ENCODE measurements at places on chromosomes 3 and 15. TPM values are rescaled to one million over a fixed set of nuclear protein-coding genes. Genes with fewer than 3 reads are reported as not detected.

PROK2 gene
- polyA plus RNA-seq: 0.11 TPM

CCDC54 gene
- 2.8 TPM for polyA plus RNA-seq

DNA sequence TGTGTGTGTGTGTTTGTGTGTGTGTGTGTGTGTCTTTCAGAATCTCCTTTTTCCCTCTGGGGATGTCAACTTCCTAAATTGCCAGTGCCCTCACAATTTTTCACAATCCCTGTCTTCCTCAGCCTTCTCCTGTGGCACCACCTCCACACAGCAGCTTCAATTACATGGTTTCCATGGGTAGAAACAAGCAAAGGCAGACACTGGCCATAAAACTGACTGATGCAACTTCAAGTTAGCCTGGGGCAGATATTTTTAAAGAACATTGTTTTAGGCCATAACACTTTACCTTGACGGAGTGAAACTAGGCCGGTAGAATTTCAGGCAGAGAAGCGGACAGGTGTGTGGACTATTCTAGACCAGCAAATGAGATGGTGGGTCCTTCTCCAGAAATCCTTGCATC is 405.8 kb upstream of the SUCLG2 start:
- no peak for DNase-seq

DNA sequence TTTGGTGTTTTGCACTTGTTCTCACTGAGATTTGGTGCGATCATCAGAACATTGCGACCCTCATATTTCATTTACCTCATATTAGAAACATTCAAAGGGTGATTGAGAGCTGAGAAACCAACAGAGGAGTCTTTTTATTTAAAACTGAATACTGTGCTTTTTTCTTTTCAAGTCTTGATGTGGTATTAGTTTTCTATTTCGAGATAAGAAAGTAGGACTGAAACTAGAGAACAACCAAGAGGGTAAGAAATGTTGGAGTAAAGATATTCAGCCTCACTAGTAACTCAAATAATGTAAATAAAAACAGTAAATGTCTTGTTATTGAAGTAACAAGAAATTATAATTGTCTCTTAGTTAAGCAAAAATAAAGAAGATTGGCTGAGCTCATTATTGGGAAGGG is 26.5 kb downstream of the EFHB start:
- no peak for DNase-seq

- DNase-seq: no peak
These were observed 99.7 kb downstream of the LRIG1 start for GRCh38 chr3:66401157-66401550.

GRCh38 chr3:67661089-67661488 is 6.7 kb upstream of the SUCLG2 start:
- DNase-seq: peak; percentile 35

LMCD1 gene
- polyA plus RNA-seq: 253 TPM

GRCh38 chr3:144181062-144181461 is 209.4 kb downstream of the DIPK2A start:
- no peak for DNase-seq

DNA sequence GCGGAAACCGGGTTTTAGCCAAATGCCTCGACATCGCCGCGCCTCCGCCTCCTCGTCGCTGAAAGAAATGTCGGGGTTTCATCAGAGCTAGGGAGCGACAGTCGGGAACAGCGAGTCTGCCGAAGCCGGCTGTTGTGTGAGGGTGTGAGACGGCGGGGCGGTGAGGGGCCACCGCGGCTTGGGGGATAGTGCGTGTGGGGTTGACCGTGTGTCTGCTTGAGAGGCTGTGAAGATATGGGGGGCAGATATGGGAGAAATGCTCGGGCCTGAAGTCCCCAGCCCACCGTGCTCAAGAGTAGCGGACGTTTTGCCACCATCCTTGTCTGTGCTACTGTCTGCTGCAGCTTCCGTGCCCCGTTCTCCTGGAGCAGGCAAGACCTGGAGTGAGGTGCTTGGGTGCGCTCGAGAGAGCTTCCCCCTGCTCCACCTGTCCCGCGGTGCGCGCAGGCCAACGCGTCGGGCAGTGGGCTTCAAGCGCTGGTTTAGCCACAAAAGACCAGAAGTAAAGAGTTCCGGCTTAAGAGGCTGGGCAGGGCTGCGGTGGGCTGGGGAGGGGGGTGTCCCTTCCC is 716 bp upstream of the ISLR2 start:
- no peak for DNase-seq

ITIH3 gene
- polyA plus RNA-seq: 1.2 TPM

DNA sequence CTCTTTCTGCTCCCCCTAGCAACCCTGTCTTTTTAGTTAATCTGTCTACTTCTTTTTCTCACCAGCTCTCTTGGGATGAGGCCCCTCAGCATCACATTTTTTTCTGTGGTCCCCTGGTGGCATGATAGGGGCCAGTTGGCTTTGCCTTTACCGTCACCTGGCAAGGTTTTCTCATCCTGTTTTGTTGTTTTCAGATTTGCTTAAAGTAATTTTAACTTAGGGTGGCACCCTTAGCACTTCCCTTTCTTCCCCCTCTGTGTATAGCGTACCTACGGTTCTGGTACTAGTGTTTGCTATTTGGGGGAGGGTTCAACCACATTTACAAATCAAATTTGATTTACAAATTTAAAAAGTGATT is 35.6 kb downstream of the PDCD6IP start:
- no peak for DNase-seq

DNA sequence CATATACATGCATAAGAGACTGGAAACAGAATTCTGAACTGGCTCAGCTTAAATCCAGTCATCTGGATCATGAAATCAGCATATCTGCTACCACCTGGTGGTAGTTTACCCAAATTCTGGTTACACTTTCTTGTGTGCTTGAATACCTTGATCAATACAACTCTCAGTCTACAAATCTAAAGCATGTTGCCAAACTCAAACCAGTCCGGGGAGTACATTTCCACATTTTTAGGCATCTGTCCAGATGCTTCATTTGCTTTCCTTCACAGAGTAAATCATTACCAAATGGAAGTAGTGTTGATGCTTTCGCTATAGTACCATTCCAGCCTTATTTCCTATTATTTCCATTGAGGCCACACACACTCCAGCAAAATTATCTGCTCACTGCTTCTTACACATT is 126.4 kb downstream of the P2RY1 start:
- DNase-seq: no peak

DNA sequence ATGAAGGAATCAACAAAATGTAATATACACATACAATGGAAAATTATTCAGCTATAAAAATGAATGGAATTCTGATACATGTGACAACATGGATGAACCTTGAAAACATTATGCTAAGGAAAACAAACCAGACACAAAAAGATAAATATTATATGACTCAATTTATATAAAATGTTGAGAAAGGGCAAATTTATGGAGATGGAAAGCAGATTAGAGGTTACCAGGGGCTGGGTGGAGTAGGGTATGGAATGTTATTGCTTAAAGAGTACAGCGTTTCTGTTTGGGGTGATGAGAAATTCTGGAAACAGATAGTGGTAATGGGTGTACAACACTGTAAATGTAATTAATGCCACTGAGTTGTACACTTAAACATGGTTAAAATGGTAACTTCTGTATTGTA is 50.9 kb downstream of the EMC4 start:
- DNase-seq: no peak

DNA sequence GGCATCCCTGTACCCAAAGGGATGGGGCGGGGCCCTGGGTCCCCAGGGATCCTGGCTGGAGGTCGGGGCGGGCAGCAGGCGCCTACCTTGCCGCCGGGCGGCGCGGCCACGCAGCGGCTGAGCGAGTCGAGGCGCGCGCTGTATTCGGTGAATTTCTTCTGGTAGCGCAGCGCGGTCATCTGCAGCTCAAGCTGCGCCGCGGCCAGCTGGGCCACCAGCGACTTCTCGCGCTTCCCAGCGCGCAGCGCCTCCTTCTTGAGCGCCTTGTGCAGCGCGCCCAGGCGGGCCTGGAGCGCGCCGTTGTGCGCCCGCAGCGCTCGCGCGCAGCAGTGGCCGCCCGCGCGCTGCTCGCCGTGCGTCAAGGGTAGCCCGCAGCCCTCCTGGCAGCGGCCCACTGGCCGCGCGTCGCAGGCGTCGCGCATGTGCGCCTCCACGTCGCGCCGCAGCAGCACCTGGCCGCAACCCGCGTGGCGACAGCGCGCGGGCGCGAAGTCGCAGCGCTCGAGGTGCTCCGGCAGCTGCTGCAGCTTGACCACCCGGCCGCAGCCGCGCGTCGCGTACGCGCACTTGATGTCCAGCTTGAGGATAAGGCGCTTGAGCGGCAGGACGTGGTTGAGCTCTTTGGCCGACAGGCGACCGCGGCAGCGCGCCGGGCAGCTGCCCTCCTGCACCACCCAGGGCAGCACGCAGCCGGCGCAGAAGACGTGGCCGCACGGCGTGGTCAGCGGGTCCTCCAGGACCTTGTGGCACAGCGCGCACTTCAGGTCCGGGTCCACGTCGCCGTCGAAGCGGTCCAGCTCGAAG is 522 bp downstream of the PDZRN3 start:
- no peak for DNase-seq

DNA sequence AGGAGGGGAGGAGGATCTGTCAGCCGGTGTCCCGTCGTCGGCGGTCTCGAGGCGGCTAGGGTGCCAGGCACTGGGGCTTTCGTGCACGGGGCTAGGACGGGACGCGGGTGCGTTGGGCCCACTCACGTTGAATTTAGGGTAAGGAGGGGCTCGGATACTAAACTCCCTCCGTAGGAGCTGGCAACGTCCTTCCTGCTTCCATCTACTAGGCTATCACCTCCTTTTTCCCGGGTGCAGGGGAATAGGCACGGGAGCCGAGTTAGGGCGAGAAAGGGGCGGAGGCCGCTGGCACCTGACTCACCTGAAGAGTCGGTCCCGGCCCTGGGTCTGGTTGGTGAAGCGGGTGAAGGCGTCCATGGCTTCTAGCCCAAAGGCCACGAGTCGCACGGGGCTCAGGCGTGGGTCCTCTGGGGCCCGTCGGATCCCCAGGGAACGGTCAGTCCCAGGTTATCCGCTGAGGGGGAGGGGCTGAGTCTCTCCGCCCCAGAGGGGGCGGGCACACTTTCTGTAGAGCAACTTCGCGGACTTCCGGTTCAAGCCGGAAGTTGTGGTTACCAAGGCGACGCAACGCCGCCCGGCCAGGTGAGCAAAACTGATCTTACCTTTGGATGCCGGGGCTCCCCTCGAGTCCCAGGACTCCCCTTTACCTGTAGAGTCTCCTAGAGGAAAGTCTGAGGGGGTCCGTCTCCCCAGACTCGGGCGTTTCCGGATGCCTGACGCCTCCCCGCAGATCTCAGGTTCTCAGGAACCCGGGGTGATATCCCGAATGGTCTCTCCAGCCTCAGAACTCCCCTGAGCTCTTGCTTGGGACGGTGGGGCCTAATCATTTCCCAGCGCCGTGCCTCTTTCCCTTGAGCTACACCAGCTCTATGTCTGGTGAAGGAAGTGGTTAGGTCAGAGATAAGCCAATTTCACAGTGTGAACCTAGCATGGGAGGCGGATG is at the start of the genes PEX11A and WDR93:
Gene PEX11A (minus strand): TSS at position 479 of the 943 bp plus-strand sequence. CDS start 122 bp downstream, at position 357.
Gene WDR93 (plus strand): TSS at position 536 of the 943 bp plus-strand sequence. CDS start 10,936 bp downstream, outside the sequence.
- DNase-seq: peak; percentile 25

DNA sequence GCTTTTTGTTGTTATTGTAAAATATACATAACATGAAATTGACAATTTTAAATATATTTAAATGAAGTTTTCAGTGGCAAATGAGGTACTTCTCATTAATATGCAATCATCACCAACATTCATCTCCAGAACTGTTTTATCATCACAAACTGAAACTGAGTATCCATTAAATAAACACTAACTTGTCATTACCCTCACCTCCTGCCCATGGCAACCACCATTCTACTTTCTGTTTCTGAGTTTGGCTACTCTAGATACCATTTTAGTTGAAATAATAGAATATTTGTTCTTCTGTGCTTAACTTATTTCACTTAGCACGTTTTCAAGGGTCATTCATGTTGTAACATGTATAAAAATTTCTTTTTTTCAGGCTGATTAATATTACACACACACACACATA is 834.3 kb downstream of the PLOD2 start:
- DNase-seq: no peak

STRIT1 gene
- 49.3 TPM for polyA plus RNA-seq

DNA sequence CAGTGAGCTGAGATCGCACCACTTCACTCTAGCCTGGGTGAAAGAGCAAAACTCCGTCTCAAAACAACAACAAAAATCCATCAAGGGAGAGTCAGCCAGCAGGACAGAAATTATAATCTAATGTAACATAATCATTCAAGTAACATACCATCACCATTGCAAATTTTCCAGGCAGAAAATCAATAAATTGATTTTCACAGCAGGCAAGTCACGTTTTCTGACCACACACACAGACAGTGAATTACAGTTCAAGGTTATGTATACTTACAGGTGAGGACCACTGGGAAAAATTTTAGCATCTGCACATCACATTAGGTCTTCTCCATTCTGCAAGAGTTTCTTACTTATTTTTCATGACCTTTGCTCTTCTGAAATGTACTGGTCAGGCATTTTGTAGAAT is 29.9 kb upstream of the NPAP1 start:
- DNase-seq: no peak

ANKRD34C gene
- not detected for polyA plus RNA-seq

- DNase-seq: no peak
These were observed 47.0 kb downstream of the DHX30 start for GRCh38 chr3:47849699-47850563.

- no peak for DNase-seq
These were observed 141.2 kb upstream of the TLE3 start for GRCh38 chr15:70238917-70239316.

- DNase-seq: no peak
These were observed 1.6 kb downstream of the SPRED1 start for GRCh38 chr15:38254051-38254883.

CMTM7 gene
- 12.9 TPM for polyA plus RNA-seq

GRCh38 chr3:24598695-24599470 is 104.2 kb upstream of the THRB start:
- no peak for DNase-seq

DNA sequence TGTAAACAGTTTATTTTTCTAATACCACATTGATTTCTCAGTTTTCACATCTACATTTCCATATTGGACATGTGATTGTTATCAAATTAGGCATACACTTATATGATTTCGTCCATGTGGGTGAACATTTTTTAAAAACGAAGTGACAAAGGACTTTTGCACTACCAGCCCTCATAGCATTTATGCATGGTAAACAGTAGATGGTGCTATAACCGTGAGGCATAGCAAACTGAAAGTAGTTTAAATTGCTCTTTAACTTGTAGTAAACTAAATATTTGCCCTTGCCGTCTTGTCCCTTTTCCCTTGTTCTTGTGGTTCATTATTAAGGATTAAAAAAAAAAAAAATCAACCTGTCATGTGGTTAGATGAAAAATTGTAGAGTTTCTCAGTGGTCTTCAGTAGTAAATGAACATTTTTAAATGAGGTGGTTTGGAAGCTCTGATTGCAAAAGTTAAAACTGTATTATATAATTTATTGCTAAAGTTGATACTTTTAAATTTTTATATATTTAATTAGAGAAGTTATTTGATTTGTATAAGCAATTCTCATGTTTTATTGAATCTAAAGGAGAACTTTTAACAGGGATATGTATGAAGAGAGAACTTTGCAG is 24.0 kb downstream of the STX19 start:
- DNase-seq: peak; percentile 43

PRSS50 gene
- polyA plus RNA-seq: 0.19 TPM

All from forelimb muscle (tissue), 1 donor.